ENCODE measurements at places on chromosomes 3 and 15.

- no peak for DNase-seq
These were observed 6.8 kb upstream of the TRIM69 start for GRCh38 chr15:44729408-44730127.

- DNase-seq = no peak
These were observed 69.4 kb upstream of the CD96 start for GRCh38 chr3:111472556-111472955.

DNA sequence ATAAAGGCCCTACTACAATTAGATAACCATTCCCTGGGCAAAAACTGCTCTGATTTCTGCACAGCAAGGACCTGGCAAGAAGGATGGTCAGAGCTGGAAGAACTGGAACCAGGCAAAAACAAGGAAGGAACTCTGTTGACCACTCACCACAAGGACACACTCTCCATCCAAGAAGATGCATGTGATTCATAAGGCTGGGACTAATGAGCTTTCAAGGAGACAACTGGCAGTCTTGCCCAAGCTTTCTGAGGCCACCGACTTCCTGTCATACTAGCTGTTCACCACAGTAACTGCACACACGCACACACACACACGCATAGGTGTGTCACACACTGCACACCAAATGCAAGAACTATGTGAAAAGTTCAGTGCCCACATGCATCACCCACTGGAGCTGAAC, 256.6 kb downstream of the OCA2 start:
- DNase-seq = no peak

DNA sequence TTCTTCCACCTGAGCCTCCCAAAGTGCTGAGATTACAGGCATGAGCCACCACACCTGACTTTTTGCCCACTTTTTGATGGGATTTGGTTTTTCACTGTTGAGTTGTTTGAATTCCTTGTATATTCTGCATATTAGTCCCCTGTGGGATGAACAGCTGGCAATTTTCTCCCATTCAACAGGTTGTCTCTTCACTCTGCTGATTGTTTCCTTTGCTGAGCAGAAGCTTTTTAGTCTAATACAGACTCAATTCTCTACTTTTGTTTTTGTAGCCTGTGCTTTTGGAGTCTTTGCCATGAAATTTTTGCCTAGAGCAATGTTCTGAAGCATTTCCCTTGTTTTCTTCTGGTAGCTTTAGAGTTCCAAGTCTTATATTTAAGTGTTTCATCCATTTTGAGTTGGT, 62.7 kb upstream of the MFGE8 start:
- no peak for DNase-seq

GRCh38 chr3:16609927-16610580, 4.8 kb upstream of the DAZL start:
- no peak for DNase-seq

DNA sequence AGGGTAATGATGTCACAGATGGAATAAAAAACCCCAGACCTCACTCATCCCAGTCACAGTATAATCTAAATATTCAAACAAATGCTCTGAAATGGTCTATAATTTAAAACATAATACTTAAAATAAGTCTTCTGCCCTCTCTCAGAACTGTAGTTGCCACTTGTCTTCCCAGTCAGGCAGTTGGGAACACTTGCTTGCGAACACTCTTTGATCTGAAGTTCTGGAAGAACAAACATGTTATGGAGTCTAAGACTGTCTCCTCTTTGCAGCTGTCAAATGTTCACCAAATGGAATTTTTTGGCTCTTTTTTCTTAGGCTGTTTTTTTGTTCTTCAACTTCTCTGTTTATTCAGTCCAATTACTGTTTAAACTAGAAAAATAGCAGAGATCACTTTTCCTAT, 711.1 kb upstream of the GOLIM4 start:
- no peak for DNase-seq

DNA sequence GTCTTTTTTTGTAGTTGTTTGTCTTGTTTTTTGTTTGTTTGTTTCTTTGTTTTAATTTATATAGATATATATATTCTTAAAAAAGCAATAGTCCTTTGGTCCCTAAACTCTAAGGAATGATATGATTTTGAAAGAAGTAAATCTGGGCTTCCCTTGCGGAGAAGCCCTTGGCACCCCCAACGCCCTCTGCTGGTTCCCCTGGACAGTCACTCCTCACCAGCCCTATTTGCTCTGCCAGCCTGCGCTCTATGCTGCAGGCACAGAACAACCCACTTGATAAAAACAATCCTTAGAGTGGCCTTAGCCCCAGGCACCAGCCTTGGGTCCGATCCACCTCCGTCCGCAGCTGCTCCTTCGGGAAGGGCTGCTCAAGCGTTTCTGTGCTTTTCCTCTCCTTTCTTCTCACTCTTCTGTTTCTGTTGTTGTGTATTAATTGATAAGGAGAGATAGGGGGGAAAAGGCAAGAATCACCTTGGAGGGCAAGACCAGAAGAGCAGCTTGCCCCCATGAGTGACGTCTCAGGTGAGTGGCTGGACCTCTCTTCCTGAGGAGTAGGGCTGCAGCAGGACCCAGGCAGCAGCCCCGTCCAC, 13.7 kb upstream of the PARP6 start:
- DNase-seq = no peak

DNA sequence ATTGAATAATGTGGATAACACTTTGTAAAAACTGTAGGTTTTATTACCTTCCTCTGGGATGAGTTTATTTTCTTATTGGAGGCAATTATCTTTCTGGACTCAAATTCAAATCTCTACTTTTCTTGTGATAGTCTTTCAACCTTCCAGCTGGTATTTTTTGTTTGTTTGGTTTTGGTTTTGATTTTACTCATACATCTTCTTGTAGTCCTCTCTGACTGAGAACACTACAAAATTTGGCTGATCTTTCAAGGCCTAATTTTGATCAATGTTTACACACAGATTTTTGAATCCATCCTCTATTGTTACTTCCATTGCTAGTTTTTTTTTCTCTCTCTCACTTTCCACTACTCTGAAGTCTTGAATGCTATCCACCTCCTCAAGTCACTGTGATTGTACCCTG, 303.8 kb upstream of the NECTIN3 start:
- DNase-seq = no peak

DNA sequence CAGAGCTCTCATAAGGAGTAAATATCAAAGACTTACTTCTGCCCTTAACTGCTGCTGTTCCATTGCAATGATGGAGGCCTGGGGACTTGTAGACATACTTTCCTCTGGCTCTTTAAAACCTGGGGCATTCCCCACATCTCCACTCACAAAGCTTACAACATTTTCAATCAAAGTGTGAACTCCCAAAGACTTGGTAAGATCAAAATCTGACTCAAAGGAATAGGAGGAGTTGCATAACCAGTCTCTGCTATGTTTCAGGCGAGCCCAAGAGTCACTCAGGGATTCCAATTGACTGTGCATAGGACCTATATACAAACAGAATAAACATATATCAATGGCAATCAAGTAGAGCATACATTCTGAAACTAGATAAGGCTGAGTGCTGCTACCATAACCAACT, 101.5 kb downstream of the FBXL22 start:
- DNase-seq = no peak

- DNase-seq = peak; percentile 21
These were observed 1.1 kb downstream of the STAC start for GRCh38 chr3:36381311-36381956.

GRCh38 chr15:65659502-65660052, 37.8 kb downstream of the SLC24A1 start:
- DNase-seq = no peak

GRCh38 chr3:189724356-189724755, 93.2 kb downstream of the TP63 start:
- DNase-seq = peak; percentile 58

DNA sequence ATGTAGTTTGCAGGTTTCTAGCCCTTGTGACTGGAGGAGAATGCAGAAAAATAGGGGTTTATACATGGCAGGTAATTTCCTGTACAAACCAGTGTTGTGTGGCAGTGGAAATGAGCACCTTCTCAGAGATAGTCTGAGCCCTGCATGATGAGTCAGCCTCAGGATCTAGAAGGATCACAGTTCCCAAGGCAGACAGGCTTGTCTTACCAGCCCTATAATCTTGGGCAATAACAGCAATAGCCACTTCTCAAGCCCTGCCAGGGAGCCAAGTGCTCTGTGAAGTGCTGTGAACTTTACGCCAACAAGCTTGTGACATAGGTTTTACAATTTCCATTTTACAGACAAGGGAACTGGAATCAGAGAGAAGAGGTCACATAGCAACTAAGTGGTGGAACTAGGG, 89.4 kb downstream of the CD47 start:
- no peak for DNase-seq

GRCh38 chr3:152381881-152382295, 113.2 kb downstream of the MBNL1 start:
- DNase-seq = no peak

- peak; percentile 69 for DNase-seq
These were observed 680 bp downstream of the GOLIM4 start for GRCh38 chr3:168094877-168095610.

DNA sequence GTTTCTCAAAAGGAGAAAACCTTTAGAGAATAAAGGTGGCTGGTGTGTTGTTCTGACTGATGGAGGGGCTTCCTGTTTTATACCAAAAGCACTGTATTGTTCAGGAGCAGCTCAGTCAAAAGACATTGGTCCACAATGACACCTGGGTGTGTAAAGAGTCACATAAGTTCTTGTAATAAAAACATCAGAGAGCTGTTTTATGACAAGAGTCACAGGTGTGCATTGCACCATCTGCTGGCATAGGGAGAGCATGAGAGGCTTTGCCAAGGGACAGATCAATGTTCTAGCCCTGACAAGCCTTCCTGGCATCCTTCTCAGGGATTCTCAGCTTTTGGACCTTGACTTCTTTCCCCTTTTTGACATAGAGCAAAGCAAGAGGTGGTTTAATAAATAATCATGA, 20.4 kb downstream of the ARPP21 start:
- no peak for DNase-seq

GRCh38 chr3:66211779-66212178, 9.0 kb upstream of the SLC25A26 start:
- no peak for DNase-seq

DNA sequence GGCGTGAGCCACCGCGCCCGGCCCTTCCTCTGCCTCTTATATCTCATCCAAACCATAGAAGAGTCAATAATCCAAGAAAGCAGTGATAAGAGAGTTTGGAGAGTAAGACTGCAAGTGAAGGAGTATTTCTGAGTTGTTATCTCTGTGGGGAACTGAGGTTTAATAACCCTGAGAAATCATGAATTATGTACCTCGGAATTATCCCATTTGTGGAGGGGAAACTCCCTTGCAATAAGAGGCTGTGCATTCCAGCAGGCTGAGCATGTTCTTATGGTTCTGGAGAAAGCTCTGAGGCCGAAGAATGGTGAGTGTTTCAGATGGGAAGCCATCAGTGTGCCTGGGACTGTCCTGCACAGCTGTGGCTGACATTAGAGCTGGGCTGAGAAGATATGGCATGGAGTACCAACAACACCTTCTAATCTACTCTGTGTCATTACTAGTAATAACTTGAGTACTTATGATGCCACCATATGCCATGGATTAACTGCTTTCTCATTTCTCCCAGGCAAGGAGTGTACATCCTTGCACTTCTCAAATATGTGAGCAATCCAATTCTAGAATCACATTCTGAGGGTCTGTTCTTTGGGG, 31.4 kb upstream of the NOX5 start:
- no peak for DNase-seq

- DNase-seq = peak; percentile 53
These were observed 29.7 kb downstream of the VGLL4 start for GRCh38 chr3:11613851-11614487.

DNA sequence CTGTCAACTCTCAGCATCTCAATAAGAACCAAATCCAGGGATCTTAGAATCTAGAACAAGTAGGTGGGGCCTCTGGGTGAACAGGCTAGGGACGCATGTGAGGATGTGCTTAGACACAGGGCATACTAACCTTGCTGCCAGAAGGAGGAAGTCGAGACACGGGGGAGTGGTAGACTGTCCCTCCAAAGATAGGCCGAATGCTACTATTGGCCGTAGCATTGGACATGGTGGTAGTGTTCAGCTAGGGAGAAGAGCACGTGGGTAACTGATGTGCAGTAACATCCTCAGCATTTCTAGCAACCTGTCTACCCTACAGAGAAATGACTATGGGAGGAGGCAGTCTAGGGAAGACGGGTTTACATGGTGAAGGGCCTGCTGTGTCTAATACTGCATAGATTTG, 15.6 kb downstream of the RCCD1 start:
- no peak for DNase-seq

GRCh38 chr3:102258666-102259227, 176.1 kb upstream of the ZPLD1 start:
- no peak for DNase-seq

GRCh38 chr15:60895986-60896385, 333.1 kb downstream of the RORA start:
- no peak for DNase-seq

GRCh38 chr15:27059610-27060202, 88.7 kb downstream of the GABRG3 start:
- peak; percentile 47 for DNase-seq

DNA sequence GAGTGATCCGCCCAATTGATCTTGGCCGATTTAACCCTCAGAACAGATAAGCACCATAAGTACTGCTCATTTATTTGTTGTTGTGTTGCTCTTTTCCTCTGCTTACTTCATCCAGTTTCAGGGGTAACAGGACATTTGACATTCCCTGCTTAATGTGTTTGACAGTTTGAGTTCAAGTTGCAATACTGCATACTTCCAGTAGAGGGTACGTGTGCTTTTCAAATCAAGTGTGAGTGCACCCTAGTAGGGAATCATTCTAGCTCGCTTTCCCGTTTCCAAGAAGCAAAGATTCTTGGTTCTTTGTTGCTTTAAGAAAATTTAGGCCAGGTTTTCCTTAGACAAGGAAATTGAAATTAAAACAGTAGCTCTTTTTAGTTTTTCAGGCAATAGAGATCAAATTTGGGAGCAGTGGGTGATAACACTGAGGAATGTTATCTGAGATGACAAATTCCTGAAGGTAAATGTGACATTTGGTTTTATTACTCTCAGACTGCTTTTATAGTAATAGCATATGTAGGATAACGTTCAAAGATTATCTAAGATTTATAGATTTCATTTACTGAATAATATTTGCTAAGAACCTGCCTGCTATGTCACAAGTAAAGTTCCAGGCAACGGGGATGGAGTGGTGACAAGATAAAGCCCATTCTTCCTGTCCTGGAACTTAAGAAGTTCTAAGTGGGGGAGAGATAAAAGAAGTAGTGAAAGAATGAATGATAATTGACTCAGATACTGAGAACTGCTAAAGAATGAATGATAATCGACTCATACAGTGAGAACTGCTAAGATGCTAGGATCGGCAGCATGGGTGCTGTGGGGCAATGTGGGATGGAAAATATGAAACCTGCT, 73.3 kb downstream of the SYNPR start:
- DNase-seq = no peak

DNA sequence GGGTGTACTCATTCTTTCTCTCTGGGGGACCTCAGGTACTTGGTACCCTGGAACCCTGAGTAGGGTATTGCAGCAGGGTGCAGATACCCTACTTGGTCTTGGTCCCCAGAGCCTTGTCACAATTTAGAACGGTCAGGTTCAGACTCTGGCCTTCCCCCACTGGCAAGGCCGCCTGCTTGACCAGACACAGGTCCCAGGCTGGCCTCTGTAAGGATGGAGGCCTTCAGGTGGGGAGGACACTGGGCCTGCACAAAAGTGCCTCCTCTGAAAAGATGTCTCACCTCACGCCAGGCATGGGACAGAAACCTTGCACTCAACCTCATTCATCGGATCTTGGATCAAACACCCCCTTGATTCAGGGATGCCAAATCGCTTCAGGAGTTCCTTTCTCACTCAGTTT, 158.4 kb downstream of the KLF13 start:
- DNase-seq = no peak

GRCh38 chr15:29034593-29035335, 149.0 kb downstream of the APBA2 start:
- DNase-seq = no peak
